Activated CD4-positive, alpha-beta T cell treated with anti-CD3 and anti-CD28 coated beads, Interleukin-2, amount 10 ng/mL, durations not matched to agents 24 days and 14 days (primary cell): ENCODE measurements at places on chromosomes 2 and 18. TPM values are rescaled to one million over a fixed set of nuclear protein-coding genes. Genes with fewer than 3 reads are reported as not detected.

DNA sequence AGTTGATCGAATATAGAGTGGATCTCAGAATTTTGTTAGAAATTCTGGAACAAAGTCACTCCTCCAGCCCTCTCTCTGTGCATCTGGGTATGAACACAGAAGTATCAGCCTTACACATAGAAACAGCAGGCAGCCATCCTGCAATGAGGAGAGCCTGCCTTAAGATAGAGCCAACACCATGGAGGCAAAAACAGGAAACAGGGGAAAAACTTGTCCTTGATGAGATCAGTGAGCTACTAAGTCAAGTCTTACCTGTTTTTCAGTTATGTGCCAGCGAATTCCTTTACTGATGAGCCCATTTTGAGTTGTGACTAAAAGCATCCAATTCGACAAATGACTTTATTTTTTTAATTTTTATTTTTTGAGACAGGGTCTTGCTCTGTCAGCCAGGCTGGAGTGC lies 26.6 kb upstream of the MREG start:
- no peak overlapping the region for H3K4me3 ChIP-seq
- no peaks in the 10 kb centered on the region for H3K27me3 ChIP-seq
- no peak overlapping the region for H3K27ac ChIP-seq
- H3K4me1 ChIP-seq, result peaks cover under 1% of the 10 kb centered on the region
- H3K36me3 ChIP-seq, result peaks cover 30% of the 10 kb centered on the region

DNA sequence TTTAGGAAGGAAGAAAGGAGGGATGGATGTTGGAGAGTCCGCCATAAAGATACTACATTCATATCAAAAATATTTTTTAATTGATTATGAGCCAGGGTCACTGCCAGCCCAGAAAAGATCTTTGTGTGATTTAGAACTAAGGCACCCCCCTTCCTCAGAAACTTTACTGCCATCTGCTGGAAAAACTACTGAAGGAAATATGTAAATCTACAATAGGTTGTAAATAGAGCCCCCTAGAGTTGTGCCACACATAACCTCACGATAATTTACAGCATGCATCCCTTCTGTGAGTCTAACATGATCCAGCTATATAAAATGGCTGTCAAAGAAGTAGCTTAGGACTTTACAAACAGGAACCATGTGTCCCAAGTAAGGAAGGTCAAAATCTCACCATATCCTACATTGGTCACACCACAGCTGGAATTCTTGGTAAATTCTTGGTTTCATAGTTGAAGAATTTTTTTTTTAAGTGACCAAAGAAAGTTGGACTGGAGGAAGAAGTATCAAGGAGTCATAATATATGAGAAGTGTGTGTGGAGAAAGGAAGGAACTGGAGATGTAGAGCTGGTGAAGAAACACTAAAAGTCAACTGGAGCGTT lies 152.5 kb downstream of the CYP26B1 start:
- H3K27ac ChIP-seq, result no peak overlapping the region
- H3K4me1 ChIP-seq, result no peaks in the 10 kb centered on the region
- H3K4me3 ChIP-seq, result no peak overlapping the region
- H3K27me3 ChIP-seq, result no peaks in the 10 kb centered on the region
- no peaks in the 10 kb centered on the region for H3K36me3 ChIP-seq

The COL3A1 gene
- 0.09 TPM in 1 of 2 replicates, not detected in the other for total RNA-seq

- H3K4me1 ChIP-seq, result no peaks in the 10 kb centered on the region
- no peak overlapping the region for H3K27ac ChIP-seq
- DNase-seq, result no peak
- peaks cover 12% of the 10 kb centered on the region for H3K27me3 ChIP-seq
- H3K36me3 ChIP-seq, result no peaks in the 10 kb centered on the region
These were observed 12.7 kb downstream of the GCKR start for GRCh38 chr2:27509326-27509725.

The GPD2 gene
- 18.0 and 19.7 TPM in 2 replicates for total RNA-seq

The C2orf78 gene
- 0.07 TPM in 1 of 2 replicates, not detected in the other for total RNA-seq

DNA sequence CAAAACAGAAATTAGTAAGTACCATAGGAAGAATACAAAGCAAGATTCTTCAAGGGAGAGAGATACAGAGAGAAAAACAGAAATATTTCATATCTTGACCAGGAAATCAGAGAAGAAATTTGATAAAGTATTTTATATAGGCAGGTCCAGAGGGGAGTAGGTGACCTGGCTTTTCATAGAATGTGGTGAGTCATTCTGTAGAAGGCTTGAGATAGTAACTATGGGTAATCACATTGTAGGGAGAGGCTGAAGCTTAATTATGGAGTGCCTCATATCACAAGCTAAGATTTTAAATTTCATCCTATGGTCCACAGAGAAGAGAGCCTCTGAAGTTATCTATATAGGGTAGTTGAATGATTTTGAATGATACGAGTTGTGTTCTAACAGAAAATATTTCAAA lies 195.0 kb upstream of the CYRIA start:
- DNase-seq, result no peak
- no peaks in the 10 kb centered on the region for H3K36me3 ChIP-seq
- H3K4me1 ChIP-seq, result no peaks in the 10 kb centered on the region
- no peaks in the 10 kb centered on the region for H3K27me3 ChIP-seq
- no peak overlapping the region for H3K27ac ChIP-seq
- H3K4me3 ChIP-seq, result no peak overlapping the region
